ENCODE measurements at places on chromosomes 1 and 21. TPM values are rescaled to one million over a fixed set of nuclear protein-coding genes. Genes with fewer than 3 reads are reported as not detected.

PTGS2 gene
- 32.8 TPM for total RNA-seq

BROX gene
- total RNA-seq: 75.2 TPM

OR2M7 gene
- not detected for total RNA-seq

C1orf53 gene
- not detected for total RNA-seq

PER3 gene
- 9.1 TPM for total RNA-seq

KPRP gene
- total RNA-seq: not detected

GJC2 gene
- 1.0 TPM for total RNA-seq

Data from natural killer cell (primary cell).